IPS DF 19.7 (cell line): ENCODE measurements at places on chromosomes 11 and 22.

GRCh38 chr11:3147626-3148025 is 17.5 kb downstream of the OSBPL5 start:
- DNase-seq: no peak

GRCh38 chr11:119389611-119390254 is 8.2 kb upstream of the USP2 start:
- DNase-seq: no peak

DNA sequence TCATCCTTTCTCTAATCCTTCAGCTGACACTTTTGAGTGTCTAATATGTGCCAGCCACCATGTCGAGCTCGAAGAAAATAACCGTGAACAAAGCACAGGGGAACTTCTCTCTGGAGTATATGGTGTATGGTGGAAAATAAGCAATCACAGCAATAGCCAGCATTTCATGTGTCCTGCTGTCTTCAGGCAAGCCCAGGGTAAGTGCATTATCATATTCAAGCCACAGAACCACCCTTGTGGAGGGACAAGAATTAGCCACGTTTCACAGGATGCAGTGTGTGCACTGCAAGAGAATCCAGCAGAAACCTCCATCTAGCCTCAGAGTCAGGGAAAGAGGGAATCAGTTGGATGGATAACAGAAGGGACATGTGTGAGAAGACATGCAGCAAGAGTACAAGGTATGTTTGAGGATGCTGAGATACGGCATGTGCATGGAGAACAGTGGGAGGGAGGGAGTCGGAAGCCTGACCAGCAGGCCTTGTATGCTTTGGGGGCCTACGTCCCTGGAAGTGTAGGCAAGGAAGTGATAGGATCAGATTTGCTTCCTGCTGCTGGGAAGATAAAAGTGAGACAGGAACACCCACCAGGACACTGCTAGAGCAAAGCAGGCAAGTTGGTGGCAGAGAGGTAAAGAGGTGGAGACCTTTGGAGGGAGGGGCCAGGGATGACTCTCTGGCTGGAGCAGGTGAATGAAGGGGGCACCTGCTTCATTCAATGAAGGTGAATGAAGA is 14.7 kb upstream of the GNAZ start:
- no peak for DNase-seq

GRCh38 chr11:99275521-99275920 is 254.8 kb downstream of the CNTN5 start:
- DNase-seq: no peak

GRCh38 chr11:129590030-129590752 is 214.5 kb downstream of the BARX2 start:
- DNase-seq: no peak

DNA sequence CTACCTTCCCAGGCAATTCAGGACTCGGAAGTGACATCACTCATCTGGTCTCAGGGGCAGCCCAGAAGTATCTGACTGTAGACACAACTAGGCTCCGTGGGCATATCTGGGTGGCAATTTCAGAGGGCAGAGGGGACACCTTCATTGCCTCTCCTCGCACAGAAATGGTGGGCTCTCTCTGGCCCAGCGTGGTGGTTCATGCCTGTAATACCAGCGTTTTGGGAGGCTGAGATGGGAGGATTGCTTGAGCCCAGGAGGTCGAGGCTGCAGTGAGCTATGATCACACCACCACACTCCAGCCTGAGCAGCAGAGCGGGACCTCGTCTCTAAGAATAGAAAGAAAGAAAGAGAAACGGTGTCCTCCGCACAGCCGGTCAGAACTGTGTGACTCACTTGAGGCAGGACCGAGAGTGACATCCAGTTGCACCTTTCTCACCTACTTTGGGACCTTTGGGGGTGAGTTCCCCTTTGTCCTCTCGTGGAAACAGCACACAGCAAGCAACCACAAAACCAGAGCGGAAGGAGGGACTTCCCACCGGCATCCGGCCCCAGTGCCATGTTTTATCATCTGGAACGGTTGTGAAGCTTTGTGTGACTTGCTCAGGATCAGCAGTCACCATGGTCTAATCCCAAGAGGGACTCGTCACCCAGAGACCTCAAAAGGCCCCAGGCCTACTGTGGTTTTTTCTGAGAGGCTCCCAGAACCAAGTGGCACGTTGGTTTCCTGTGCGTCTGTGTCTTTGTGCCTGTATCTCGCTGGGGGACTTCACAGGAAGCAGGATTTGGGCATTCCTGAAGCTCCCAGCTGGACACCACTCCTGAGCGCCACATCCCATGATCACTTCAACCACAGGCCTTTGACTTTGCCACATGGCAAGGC is 38.4 kb upstream of the EMID1 start:
- no peak for DNase-seq

DNA sequence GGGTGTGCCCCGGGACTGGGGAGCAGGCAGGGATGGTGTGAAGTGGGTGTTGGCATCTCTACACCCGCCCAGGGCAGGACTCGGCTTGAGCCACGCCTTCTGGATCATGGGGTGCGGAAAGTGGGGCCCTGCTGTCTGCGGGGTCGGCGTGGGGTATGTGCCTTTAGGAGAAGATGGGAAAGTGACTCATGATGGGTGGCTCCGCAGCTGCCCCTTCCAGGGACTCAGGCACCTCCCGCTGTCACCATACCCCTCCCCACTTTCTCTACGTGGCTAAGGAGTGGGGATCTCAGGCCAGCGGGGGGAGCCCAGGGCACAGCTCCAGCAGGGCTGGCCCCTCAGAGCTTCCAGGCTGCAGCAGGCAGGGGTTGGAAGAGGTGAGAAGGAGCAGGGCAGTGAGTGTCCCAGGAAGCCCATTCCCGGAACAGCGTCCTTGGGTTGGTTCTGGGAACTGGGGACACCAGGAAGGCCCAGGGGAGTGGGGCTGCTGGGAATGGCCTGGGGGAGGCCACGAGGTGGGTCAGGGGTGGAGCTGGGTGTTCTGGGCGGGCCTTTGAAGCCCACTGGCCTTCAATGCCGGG is 102.9 kb upstream of the FGF3 start:
- no peak for DNase-seq

DNA sequence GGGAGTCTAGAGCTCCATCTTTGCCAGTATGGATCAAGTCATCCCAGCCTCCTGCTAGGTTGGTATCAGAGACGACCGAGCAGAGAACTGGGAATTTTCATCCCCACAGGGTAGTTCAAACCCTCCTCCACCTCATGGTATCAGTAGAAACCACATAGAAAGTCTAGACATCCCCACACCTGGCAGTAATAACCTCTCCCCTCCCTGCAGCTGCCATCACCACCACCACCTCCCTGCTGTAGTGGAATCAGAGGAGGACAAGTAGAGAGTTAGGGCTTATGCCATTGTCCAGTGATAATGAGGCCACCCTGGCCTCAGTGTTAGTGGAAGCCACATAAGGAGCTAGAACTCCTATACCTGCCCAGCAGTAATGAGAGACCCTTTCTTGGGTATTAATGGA is 34.3 kb downstream of the BTG4 start:
- no peak for DNase-seq

DNA sequence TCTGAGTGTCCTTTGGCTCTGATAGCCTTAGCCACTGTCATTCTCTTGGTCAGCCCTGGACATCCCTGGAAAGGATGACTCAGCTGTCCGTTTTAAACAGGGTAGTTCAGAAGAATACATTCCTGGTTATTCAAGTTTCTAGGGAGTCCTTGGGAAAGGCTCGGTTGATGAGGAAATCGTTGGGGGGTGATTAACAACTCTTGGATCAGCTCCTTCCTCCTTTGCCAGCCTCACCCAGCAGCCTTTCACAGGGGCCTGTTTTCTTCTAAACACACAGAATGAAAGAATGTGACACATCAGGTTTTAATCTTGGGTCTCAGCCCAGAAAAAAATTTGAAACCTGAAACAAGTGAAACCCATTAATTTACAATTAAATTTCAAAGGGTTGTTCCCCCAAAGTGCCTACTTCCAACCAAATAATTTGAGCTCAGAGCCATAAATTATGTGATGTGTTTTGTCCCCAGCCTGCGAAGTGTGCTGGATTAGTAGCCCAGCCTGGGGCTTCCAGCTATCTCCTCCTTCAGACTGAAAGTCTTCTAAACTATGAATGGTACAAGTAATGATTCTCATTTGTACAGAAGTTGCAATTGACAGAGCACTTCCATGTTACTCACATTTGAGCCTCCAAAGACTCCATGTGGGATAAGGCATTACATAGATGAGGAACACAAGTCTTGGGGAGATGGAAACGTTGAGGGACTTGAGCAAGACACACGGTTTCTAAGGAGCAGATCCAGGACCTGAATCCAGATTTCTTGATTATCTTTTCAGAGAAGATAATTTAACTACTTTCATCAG is 19.3 kb upstream of the MRGPRX2 start:
- DNase-seq: no peak

DNA sequence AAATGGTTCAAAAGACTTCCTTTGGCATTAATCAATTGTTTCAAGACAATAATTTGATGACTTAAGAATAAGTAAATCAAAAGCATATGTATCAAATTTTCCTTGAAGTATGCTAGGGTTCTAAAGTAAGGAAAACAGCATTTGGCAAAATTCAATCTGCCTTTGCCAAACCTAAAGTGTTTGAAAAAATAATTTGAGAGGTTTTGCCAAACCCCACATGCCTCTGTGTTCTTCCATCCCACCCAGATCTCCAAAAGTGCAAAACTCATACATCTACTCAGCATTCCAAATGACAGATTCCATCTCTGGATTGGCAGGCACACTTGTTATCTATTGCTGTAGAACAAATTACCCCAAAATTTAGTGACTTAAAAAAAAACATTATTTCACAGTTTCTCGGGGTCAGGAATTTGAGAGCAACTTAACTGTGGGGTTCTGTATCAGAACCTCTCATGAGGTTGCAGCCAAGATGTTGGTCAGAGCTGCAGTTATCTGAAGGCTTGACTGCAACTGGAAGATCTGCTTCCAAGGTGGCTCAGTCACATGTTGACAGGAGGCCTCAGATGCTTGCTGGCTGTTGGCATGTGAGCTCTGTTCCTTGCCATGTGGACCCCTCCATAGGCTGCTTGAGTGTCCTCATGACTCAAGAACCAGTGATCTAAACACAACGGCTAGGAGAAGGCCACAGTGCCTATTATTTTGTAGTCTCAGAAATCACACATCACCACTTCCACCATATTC is 100.6 kb upstream of the ARHGAP42 start:
- DNase-seq: no peak

DNA sequence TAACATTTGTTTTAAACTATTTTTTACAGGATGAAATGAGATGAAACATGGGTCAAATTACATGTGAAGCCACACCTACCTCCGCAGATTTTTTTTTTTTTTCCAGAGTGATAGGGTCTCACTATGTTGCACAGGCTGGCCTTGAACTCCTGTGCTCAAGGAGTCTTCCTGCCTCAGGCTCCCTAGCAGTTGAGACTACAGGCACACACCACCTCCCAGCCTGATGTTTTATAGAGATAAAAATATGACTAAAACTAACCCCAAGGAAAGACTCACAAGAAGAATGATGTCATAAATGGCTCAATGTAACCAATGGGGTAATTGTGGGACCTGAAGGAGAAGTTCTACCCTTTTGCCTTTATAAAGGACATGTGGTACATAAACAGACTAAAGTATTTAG is 52.3 kb upstream of the SOX6 start:
- no peak for DNase-seq

DNA sequence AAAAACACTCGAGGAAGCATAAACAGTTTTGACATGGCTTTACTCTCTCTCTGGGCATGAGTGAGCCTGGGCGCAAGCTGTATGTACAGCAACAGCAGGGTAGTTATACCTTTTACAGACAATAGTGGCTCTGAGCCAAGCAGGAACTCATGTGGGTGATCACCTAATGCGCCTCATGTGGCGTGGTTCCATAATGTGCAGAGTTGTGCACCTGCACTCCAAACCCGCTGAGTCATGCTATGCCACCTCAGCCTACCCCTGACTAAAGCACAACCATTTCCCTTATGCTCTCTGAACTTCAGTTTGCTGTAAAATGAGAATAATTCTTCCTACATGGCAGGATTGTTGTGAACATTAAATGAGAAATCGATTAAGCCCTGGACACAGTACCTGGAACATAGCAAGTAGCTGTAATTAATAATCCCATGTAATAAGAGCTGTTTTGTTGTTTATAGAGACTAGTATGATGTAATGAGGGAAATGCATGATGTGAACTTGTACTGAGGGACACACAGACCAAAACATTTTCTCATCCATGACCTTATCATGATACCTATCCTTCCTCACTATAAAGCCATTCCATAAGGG is 71.6 kb downstream of the CCDC34 start:
- DNase-seq: peak; percentile 42

- DNase-seq: no peak
Observed at GRCh38 chr11:108938604-108939003, 273.7 kb downstream of the DDX10 start.

DNA sequence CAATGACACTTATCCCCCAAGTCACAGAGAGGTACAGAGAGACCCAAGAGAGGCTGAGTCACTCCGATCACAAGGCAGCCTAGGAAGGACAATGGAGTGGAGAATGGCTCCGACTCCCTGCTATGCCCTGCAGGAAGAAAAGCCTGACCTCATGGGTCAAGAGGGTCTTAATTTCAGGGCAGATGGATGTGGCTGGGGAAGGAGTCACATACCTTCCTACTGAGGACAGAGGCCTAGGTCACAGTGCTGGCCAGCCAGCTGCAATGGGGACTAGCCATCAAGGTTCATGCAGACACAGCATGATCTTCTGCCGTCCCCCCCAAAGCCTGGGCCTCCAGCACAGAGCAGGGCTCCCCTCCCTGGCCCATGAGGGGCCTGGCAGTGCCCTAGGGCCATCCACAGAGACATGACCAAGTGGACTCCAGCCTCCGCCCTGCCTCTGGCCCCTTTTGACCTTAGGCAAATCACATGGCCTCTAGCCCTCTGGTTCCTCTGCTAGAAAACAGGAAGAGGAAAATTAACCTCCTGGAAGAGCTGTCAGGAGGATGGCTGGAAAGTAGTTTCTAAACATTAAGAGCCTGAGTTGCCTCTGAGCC is 1.8 kb downstream of the ARRB1 start:
- DNase-seq: no peak

GRCh38 chr22:47061226-47061625 is 298.8 kb downstream of the TBC1D22A start:
- no peak for DNase-seq

- no peak for DNase-seq
Observed at GRCh38 chr11:98772893-98773292, 247.9 kb upstream of the CNTN5 start.
